ENCODE measurements at places on chromosomes 5 and 9. TPM values are rescaled to one million over a fixed set of nuclear protein-coding genes. Genes with fewer than 3 reads are reported as not detected.

C9orf43 gene
- 1.1 TPM for total RNA-seq

- no peaks in the 10 kb centered on the region for H3K36me3 ChIP-seq
- no peaks in the 10 kb centered on the region for H3K27me3 ChIP-seq
- no peak for DNase-seq
- H3K4me3 ChIP-seq: no peak overlapping the region
- peaks cover 14% of the 10 kb centered on the region for H3K4me1 ChIP-seq
These were observed 452.0 kb upstream of the ZNF608 start for GRCh38 chr5:125198270-125198974.

SYK gene
- total RNA-seq: 53.0 TPM

GRCh38 chr5:143359869-143360268, 43.6 kb downstream of the NR3C1 start:
- peaks cover 58% of the 10 kb centered on the region for H3K4me1 ChIP-seq
- H3K27me3 ChIP-seq: no peaks in the 10 kb centered on the region
- no peak overlapping the region for H3K4me3 ChIP-seq

DNA sequence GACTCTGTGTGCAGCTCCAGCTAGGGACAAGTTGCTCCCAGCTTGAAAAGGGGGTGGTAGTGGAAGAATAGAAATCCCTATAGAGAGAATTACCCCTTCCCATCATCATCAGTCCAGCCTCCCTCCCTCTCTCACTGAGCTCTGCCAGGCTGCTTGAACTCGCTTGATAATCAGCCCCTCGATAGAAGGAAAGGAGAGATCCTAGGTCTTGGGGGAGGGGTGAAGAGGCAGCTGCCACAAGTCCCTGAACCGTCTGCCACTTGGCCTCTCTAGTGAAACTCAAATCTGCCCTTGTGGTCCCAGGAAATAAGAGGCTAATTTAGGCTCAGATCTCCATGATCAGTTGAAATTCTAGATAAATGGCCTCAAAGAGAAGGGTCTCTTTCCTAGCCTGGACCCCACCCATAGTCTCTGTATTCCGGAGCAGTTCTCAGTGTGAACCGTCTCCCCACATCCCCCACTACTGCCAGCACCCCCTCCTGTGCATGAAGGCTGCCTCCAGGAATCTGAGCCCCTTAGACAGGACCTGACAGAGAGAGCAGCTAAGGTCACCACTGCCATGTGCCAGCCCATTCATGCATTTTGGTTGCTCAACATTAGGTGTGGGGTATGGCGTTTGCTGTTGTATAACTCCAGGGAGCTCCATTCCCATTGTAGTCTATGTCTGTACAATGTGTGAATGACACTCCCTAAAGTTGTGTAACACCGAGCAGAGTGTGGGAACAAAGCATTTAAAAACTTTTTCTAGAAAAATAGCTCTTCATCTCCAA, 5.5 kb downstream of the DNAJB5 start:
- no peak overlapping the region for H3K4me3 ChIP-seq
- H3K36me3 ChIP-seq: no peaks in the 10 kb centered on the region
- peaks cover 17% of the 10 kb centered on the region for H3K4me1 ChIP-seq
- peaks cover 4% of the 10 kb centered on the region for H3K27me3 ChIP-seq

DNA sequence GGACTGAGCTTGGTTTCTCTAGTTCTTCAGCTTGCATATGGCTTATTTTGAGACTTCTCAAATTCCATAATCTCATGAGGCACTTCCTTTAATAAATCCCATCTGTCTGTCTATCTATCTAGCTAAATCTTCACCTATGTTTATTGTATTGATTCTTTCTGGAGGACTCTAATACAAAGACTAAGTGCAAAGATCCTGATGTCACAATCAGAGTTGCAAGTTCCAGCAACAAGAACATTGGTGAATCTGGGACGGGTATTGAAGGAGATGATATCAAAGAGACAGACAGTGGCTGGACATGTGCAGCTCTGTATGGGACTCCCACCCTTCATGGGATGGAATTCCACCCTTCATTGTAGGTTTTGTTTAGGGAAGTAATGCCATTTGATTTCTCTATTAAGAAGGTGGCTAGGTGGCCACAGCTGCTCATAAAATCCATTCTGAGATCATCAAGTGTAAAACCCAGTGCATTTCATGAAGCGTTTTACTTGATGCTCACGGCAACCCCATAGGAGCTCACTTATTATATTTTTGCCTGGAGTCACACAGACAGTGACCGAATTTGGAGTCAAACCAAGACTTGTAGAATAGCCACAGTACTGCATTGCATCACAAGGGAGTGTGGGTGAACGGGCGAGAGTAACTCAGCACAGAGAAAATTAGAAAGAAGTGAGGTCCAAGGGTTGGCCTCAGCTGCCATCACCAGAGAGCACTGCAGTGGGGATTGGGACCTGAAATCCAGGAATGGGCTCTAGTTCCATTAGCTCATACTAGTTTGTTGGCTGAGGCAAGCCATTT, 24.9 kb downstream of the TAS2R1 start:
- H3K27ac ChIP-seq: no peak overlapping the region
- no peak overlapping the region for H3K4me3 ChIP-seq
- no peaks in the 10 kb centered on the region for H3K27me3 ChIP-seq
- no peaks in the 10 kb centered on the region for H3K4me1 ChIP-seq
- no peaks in the 10 kb centered on the region for H3K36me3 ChIP-seq

GRCh38 chr9:38020151-38021076, 48.6 kb downstream of the SHB start:
- no peaks in the 10 kb centered on the region for H3K27me3 ChIP-seq
- no peak for DNase-seq
- no peak overlapping the region for H3K27ac ChIP-seq
- no peaks in the 10 kb centered on the region for H3K36me3 ChIP-seq
- no peak overlapping the region for H3K4me3 ChIP-seq
- no peaks in the 10 kb centered on the region for H3K4me1 ChIP-seq

DNA sequence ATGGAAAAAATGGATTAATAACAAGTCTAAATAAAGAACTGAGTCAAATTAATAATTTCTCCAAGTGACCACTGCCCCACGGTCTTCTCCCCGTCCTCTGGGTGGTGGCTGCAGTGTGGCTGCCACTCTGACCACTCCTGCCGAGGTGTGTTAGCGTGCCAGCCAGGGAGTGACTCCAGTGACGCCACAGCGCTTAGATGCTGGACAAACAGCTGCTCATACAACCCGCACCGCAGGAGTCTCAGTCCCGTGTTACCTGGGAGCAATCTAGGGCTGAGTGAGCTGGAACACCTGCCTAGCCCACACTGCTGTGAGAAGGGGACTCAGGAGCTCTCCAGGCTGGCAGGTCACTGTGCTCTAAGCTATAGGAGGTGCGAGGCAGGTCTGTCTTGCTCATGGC, 10.2 kb downstream of the MAPK9 start:
- no peak overlapping the region for H3K4me3 ChIP-seq
- H3K4me1 ChIP-seq: no peaks in the 10 kb centered on the region
- no peaks in the 10 kb centered on the region for H3K27me3 ChIP-seq
- H3K36me3 ChIP-seq: peaks cover 40% of the 10 kb centered on the region

PPP1R26 gene
- 7.7 TPM for total RNA-seq

DNA sequence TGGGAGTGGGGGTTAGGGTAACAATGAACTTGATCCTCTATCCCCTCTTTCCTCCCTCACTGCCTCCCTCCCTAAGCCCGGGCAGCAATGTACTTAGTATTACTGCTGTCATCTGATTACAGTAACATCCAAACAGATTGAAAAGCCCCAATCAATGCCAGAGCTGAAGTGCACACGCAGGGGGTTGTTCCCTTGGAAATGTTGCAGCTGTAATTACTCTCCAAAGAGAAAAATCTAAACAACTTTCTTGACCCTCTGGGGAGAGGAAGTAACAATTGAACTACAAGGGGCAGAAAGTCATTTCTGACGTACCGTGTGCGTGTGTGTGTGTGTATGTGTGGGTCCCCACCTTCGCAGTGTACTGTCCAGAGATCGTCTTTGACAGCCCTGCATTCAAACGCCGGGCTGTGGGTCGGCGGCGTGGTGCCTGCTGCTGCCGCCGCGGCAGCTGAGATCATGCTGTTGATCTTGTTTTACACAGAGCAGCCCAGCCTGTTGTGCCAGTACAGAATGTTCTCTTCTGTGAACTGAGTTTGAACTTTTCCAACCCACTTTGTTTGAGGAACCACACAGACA, 66.0 kb upstream of the KLF9 start:
- H3K4me1 ChIP-seq: no peaks in the 10 kb centered on the region
- no peak overlapping the region for H3K27ac ChIP-seq
- H3K27me3 ChIP-seq: peaks cover 7% of the 10 kb centered on the region
- H3K4me3 ChIP-seq: no peak overlapping the region
- no peak for DNase-seq
- no peaks in the 10 kb centered on the region for H3K36me3 ChIP-seq

ADAMTS12 gene
- not detected for total RNA-seq

GRCh38 chr5:142202282-142202681, 93.7 kb downstream of the NDFIP1 start:
- H3K4me1 ChIP-seq: no peaks in the 10 kb centered on the region
- no peak for DNase-seq
- no peak overlapping the region for H3K4me3 ChIP-seq
- H3K27me3 ChIP-seq: peaks cover 8% of the 10 kb centered on the region
- H3K36me3 ChIP-seq: no peaks in the 10 kb centered on the region
- H3K27ac ChIP-seq: no peak overlapping the region

PTGES2 gene
- total RNA-seq: 110 TPM

- H3K27me3 ChIP-seq: peaks cover 67% of the 10 kb centered on the region
- DNase-seq: no peak
- H3K27ac ChIP-seq: no peak overlapping the region
- no peaks in the 10 kb centered on the region for H3K4me1 ChIP-seq
- no peak overlapping the region for H3K4me3 ChIP-seq
These were observed 8.8 kb downstream of the MSX2 start for GRCh38 chr5:174733091-174733690.

DNA sequence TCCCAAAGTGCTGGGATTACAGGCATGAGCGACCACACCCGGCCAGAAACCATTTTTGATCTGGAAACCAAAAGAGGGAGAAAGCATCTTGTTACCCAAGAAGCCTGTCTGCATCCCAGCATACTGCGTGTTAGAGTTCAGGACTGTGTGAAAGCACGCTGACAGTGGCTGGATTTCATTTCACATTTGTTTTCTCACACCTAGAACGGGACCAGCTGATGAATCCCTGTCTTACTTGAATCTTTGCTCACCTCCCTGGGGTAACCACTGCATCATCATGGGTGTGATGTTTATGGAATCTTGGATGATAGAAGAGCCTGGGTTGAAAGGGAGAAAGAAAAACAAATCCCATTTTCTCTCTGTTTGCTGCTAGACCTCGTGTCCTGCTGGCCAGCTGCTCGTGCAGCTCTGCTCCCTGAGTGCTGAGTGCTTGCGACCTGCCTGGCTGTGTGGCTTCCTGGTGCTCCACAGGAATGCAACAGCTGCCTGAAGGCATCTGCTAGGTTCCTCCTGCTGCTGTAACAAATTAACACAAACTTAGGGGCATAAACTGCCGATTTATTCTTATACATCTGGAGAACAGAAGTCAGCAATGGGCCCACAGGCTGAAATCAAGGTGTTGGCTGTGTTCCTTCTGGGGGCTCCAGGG, 378.3 kb upstream of the DAP start:
- no peak overlapping the region for H3K4me3 ChIP-seq
- no peaks in the 10 kb centered on the region for H3K4me1 ChIP-seq
- H3K27ac ChIP-seq: no peak overlapping the region
- H3K36me3 ChIP-seq: no peaks in the 10 kb centered on the region
- peaks cover 8% of the 10 kb centered on the region for H3K27me3 ChIP-seq

- H3K4me3 ChIP-seq: no peak overlapping the region
- H3K4me1 ChIP-seq: no peaks in the 10 kb centered on the region
- no peak for DNase-seq
- no peaks in the 10 kb centered on the region for H3K36me3 ChIP-seq
These were observed 11.0 kb downstream of the SPATA9 start for GRCh38 chr5:95671826-95672225.

- H3K4me3 ChIP-seq: peak within 1 kb of the TSS; percentile 76
- DNase-seq: peak; percentile 92
- peaks cover 3% of the 10 kb centered on the region for H3K27me3 ChIP-seq
- peak within 1 kb of the TSS; percentile 45 for H3K27ac ChIP-seq
These were observed at the start of gene SLC2A6 for GRCh38 chr9:133478851-133479711. Gene SLC2A6, minus strand, starts transcription at chr9:133479099. Its CDS starts 40 bp downstream, at chr9:133479059.

DNA sequence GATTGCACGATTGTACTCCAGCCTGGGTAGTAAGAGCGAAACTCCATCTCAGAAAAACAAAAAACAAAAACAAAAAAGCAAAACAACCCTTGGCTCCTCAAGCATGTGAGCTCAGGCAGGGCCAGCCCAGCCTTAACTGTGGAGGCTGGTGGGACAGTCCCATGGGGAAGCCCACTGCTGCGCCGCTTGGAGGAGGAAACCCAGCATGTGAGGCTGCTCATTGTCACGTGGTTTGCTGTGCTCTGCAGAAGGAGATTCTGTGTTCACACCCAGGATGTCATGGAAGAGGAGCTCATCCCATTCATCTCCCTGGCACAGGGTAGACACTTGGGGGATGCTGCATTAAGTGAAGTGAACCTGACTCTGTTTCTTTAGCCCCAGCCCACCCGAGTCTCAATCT, 4.0 kb downstream of the ZBED3 start:
- DNase-seq: no peak
- H3K4me1 ChIP-seq: peaks cover 11% of the 10 kb centered on the region
- no peak overlapping the region for H3K4me3 ChIP-seq
- no peaks in the 10 kb centered on the region for H3K27me3 ChIP-seq
- H3K27ac ChIP-seq: no peak overlapping the region
- no peaks in the 10 kb centered on the region for H3K36me3 ChIP-seq

DNA sequence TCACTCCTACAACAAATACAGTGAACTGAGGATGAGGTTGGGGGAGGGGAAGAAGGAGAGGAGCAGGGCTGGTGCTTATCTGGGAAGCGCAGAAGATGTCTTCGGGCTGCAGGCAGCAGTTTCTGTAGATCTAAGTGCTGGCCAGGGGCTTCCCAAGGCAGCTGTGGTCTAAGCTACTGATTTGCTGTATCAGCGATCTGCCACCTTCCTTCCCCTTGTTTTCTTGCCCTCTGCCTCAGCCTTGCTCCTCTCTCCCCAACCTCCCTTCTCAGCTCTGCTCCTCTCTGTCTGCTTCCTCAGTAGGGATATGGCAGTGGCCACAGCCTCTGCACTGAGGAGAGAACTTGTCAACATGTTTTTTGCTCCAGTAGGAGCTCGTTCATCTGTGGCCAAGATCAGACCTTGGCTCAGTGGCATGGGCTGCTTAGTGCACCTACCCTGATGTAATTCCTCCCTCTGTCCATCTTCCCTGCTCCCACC, 42.8 kb upstream of the IL6ST start:
- peaks cover 2% of the 10 kb centered on the region for H3K4me1 ChIP-seq
- no peak overlapping the region for H3K4me3 ChIP-seq
- no peaks in the 10 kb centered on the region for H3K36me3 ChIP-seq
- peaks cover 6% of the 10 kb centered on the region for H3K27me3 ChIP-seq

G3BP1 gene
- 290 TPM for total RNA-seq

DNA sequence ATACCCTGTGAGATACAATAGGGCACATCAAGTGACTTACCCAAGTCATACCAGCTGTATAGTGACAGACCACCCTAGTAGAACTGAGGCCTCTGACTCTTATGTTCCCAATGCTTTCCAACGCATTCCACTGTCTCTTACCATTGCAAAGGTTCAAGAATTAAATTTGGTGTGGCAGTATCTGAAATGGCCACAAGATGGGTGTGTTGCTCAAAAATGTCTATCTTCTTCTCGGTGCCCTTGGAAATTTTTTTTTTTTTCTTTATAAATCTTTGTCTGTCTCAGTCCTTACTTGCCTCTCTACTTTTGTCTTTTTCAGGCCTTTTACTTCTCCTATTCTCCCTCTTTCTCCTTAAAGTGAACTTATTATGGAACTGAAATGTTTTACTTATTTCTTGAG, 48.4 kb downstream of the GPR21 start:
- H3K4me3 ChIP-seq: no peak overlapping the region
- no peaks in the 10 kb centered on the region for H3K4me1 ChIP-seq
- no peak for DNase-seq

SUSD3 gene
- 0.67 TPM for total RNA-seq
